ENCODE measurements at places on chromosomes 7 and 10. TPM values are rescaled to one million over a fixed set of nuclear protein-coding genes. Genes with fewer than 3 reads are reported as not detected.

GRCh38 chr7:1250901-1251300 is 18.2 kb downstream of the UNCX start:
- no peak for DNase-seq

DNA sequence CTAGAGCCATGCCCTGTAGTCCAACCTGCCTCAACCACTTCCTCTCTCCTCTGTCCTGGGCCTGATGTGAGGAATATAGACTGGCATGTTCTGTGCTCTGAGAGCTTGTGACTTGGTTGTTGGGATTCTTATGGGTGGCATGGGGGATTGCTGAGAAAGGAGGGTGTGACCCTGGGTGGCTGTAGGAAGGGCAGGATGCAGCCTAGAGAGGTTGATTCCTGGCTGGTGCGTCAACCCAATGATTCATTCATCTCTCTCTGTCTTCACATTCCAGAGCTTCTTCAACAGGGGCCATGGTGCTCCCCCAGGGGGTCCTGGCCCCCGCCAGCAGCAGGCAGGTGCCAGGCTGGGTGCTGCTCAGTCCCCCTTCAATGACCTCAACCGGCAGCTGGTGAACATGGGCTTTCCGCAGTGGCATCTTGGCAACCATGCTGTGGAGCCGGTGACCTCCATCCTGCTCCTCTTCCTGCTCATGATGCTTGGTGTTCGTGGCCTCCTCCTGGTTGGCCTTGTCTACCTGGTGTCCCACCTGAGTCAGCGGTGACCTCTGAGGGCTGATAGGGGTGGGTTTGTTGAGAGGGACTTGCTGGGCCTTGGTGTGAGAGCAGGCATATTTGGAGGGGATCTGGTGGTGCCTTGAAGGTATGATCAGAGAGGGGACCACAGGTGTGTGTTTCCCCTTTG is 2.6 kb downstream of the FAM241B start:
- no peak for DNase-seq

DNA sequence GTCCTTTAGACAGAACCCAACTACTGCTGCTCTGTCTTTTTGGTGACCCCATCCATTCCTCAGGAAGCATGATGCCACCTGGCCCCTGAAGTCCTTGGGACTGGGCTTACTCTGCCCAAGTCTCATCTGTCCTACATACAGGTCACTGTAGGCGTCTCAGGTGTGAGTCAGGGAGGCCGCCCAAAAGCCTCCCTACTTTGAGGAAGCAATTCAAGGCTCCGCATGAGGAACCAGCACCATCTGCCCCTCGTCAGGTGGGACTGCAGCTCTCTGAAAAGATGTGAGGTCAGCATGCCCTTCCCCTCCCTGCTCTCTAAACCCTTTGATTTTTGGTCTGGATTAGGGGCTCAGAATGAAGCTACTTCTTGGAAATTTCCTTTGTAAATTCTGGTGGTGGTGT is 354.8 kb downstream of the CXCL12 start:
- peak; percentile 23 for DNase-seq

- peak; percentile 37 for DNase-seq
These were observed 118.3 kb downstream of the KLF6 start for GRCh38 chr10:3666525-3667302.

DNA sequence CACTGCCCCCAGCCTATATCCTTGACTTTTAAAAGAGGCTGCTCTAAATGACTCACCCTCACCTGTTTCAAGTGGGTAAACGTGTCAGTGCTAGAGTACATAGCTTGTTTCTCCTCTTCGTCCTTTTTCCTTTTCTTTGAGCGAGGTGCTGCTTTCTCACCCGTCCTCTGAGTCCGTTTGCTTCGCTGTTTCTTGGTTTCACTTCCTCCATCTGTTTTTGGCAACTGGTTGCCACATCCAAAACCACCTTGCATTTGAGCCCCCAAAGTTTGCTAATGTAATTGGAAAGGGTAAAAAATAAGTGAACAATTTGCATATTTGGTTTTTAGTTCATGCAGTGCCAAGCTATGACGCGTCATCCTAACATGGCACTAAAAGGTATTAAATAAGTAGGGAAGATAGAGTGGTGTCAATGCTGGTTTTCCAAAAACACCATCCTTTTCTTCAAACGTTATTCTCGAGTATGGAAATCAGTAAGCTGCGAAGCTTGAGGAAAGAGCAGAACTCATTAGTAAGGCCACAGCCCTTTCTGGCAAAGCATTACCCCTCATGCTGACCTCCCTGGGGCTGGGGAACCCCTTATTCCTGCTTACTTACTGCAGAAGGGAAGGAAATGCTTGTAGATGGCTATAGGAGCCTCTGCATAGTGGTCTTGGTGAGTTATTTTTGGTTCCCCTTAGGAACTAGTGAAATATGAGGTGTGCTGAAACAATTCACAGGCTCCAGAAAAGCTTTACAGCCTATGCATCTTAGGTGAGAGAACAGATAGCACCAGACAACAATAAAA is 133.5 kb downstream of the GALNT11 start:
- DNase-seq, result no peak

DNA sequence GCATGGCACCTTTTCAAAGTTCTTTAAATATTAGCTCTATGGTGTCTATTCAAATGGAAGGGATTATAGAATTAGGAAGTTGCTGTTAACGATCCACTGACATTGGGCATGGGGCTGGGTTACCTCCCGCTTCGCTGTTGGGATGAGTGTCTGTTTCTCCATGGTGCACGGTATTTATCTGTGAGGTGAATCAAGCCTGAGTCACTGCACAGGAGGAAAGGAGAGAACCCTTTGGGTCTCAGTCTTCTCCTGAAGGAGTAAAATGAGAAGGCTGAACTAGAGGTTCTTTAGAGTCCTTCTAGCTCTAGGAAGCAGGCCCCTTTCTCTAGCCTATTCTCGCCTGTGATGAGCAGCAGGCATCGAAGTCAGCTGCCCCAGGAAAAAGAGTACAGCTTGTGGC is 7.3 kb downstream of the JCAD start:
- DNase-seq, result no peak

- no peak for DNase-seq
These were observed 701.5 kb downstream of the KCNMA1 start for GRCh38 chr10:76935941-76936613.

DNA sequence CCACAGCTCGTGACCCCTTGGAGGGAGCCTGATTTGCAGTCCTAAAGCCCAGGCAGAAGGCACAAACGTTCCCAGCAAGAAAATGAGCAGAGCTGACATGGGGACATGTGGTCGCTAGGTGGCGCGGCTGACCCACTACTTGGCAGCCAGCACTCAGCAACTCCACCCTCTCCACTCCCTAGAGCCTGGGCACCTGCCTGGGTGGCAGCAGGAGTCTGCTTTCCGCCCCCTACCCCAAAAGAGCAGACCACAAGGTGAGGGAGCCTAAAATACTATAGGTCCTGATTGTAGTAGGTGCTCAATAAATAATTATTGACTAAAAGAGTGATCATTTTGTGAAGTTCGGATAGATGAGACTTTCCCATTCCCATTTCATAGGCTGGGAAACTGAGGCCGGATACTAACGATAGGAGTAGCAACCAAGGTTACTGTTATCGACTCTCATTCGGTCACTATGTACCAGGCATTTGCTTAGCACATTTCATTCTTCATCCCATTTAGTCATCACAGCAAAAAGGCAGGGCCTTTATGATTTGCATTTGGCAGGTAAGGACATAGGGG is 57.4 kb downstream of the NEUROG3 start:
- peak; percentile 79 for DNase-seq

GRCh38 chr7:112400141-112400540 is 50.1 kb upstream of the IFRD1 start:
- no peak for DNase-seq

DNA sequence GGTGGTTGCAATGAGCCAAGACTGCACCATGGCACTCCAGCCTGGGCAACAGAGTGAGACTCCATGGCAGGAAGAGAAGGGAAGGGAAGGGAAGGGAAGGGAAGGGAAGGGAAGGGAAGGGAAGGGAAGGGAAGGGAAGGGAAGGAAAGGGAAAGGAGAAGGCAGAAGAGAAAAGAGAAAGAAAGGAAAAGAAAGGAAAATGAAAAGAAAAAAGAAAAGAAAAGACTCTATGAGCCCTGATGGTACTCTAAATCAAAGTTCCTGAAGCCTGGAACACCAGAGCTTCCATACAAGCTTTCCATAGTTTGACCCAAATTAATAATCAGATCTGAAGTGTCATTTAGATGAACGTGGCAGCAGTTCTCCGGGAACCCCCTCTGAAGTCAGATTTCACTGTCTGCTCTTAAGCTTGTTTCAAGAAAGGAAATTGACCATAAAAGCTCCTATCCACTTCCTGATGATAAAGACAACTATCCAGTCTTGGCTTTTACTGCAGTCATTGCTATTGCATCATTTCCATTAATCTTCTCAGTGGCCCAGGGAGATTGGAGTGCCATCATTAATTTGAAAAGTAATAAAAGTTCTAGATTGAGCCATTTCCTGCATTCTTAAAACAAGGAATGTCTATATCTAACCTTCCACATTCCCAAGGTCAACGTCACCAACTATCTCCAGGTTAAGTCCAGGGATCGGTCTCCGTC is 44.2 kb upstream of the FRMD4A start:
- DNase-seq, result no peak

DNA sequence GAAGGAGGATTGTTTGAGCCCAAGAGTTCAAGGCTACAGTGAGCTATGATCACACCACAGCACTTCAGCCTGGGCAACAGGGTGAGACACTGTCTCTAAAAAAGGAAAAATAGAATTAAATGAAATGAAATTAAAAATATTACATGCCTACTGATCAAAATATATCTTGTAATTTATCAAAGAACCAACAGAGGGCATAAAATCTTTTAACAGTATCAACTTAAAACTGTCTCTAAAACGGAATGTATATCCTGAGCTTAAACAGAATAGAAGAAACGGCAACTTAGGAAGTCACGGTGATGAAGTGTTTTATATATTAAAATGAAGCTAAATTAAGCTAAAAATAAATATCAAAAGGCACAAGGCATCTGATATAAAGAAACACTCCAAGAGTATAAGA is 78.8 kb downstream of the MTPAP start:
- no peak for DNase-seq

DNA sequence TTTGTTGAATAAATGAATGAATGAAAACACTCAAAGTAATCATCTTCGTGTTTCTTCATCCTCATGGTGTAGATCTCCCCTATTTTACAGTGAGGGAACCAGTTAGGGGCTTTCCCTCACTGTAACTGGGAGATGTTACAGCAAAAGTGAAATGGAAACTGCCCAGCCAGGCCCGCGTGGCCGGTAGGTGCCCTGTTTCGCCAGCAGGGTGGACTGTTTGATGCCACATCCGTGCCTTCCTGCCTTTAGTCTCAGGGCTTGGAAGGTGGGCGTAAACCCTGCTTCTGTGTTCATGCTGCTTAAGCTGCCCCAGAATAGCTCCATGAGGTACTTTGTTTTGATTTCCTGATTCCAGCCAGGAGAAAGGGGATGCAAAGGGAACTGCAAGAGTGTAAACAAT is 268.8 kb downstream of the PLXNA4 start:
- no peak for DNase-seq

DNA sequence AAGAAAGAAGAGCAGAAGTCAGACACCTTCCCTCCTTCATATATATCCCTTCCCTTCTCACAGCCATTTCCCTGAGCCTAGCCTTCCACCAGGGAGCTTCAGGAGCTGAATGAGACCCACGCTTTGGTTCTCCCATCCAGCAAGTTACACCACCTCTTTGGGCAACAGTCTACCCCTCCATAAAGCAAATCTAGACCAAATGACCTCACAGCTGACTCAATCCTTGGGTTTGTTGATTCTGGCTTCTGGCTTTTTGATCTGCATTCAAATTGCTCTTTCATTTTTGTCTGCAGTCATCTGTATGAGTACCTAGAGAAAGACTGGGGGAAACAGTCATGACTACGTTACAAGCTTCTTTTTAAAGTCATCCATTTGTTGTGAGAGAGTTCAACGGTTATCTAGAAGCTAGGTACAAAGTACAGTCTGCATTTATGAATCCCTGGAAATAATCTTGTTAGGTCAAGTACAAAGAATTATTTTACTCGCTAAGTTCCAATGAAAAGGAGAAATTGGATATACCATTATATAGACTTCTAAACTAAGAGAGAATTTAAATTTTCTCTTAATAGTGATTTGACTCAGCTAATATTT is 86.3 kb downstream of the RAB11FIP2 start:
- DNase-seq, result no peak

DNA sequence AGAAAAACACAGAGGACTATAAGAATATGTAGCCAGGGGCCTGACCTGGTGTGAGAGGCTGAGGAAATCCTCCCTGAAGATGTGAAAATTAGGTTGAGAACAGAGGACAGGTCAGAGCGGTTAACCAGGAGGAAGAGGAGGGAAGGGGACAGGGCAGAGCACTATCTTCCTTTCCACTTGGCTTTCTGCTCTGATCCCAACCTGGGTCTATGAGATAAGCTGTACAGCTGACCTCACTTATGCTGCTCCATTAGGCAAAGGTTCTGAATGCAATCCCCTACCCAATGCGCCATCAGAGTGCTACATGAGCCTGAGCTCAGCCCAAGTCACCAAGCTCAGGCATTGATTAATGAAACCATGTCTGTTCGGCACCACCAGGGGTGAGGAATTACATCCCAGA is 10.5 kb downstream of the LIPA start:
- DNase-seq, result no peak

DNA sequence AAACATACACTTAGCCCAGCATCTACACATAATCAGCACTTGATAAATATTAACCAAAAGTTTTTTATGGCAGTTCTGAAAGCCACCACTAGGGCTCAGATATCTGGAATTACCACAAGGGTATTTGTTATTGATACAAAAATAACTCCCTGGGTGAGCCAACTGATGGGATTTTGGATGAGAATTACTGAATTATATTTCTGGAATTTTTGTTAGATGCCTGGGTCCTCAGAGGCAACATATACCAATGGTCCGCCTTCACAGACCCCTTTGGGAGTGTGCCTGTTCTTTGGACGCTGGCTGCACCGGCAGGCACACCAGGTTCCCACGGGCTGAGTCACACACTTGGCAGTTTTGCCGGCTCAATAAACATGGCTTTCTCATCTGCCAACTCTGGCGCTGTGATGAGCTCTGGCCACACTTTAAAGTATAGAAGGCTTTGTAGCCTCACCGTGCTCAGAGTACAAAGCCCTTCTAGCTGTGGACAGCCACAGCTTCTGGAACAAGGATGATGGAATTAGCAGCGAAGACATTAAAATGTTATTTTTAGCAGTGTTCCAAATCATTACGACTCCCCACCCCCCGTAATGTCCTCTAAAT is 24.5 kb upstream of the EEPD1 start:
- DNase-seq, result no peak

GRCh38 chr7:85018498-85018897 is 168.4 kb downstream of the SEMA3D start:
- DNase-seq, result no peak

DNA sequence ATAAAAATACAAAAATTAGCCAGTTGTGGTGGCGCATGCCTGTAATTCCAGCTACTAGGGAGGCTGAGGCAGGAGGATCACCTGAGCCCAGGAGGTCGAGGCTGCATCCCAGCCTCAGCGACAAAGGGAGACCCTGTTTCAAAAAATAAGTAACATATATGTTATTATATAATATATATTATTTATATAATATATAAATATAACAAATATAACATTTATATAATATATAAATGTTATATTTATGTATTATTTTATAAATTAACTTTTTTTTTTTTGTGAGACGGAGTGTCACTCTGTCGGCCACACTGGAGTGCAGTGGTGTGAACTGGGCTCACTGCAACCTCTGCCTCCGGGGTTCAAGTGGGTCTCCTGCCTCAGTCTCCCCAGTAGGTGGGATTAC is 1.5 kb upstream of the POR start:
- no peak for DNase-seq

The PDE1C gene
- total RNA-seq, result not detected

The FAM200A gene
- 4.7 TPM for total RNA-seq

The HOXA1 gene
- 0.58 TPM for total RNA-seq

The TUBAL3 gene
- not detected for total RNA-seq

The LIPN gene
- total RNA-seq, result not detected

The C10orf67 gene
- 0.84 TPM for total RNA-seq

The SEMA3A gene
- total RNA-seq, result 0.63 TPM

The SFXN3 gene
- total RNA-seq, result 23.5 TPM

The GSTO2 gene
- 9.5 TPM for total RNA-seq

The CFAP70 gene
- 1.1 TPM for total RNA-seq

Data from activated T-cell treated with anti-CD3 and anti-CD28 coated beads, Interleukin-2, amount 50 U/mL, for 72 hours (primary cell).